ENCODE measurements at places on chromosomes 5 and 9.

DNA sequence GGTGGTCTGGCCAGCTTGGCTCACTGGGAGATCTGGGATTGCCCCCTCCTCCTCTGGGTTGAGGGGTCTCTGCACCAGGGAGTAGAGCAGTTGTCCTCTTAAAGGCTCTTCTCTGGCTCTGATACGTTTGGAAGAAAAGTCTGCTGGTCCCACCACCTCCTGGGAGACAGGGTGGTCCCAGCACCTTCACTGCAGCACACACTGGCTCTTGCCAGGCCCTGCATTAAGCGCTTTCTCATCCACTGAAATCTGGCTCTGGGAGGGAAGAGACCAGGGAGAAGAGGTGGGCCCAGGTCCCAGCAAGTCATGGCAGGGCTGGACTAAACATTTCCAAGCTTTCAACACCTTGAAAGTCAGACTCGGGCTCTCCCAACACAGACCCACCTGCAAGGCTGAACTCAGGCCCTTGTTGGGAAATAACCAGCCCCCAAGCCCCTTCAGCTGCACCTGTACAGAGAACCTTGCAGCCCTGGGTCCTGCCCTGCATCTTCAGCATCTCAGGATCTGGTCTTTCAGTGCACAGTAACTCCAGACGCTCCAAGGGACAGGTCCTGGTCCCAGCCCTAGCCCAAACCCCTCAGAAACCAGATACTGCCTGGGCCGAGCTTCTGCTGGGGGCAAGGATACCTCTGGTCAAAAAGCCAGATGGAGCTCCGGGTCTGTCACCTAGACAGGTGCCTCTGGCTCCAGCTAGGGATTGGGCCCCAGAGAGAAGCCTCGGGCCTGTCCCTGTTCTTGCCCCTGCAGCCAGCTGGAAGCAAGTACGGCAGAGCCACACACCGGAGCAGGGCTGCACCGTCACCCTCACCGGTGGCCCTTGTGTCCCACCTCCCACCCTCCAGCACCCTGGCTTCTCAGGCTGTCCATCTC lies 134.5 kb downstream of the DAB2IP start:
- DNase-seq: no peak

GRCh38 chr5:158033724-158034123 lies 174.8 kb upstream of the CLINT1 start:
- DNase-seq: no peak

- no peak for DNase-seq
Measured at GRCh38 chr5:154103233-154103632, 64.5 kb downstream of the MFAP3 start.

DNA sequence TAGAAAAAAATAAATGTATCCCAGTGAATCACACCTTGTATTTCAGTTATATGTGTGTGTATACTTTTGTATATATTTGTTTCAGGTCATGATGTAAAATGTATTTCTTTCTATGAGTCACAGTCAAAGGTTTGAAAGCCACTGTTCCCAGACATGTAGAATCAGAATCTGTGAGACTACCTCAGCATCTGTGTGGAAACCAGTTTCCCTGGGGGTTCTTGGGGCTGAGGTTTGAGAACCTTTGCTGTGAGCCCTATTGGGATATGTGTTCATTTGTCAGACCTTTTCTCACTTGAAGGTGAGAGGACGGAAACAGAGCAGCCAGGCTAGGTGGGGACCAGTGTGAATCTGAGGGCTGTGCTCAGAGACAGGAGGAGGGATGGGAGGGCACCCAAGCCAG lies 78.7 kb upstream of the SAP30L start:
- DNase-seq: no peak

- no peak for DNase-seq
Measured at GRCh38 chr5:157971571-157972216, 112.7 kb upstream of the CLINT1 start.

DNA sequence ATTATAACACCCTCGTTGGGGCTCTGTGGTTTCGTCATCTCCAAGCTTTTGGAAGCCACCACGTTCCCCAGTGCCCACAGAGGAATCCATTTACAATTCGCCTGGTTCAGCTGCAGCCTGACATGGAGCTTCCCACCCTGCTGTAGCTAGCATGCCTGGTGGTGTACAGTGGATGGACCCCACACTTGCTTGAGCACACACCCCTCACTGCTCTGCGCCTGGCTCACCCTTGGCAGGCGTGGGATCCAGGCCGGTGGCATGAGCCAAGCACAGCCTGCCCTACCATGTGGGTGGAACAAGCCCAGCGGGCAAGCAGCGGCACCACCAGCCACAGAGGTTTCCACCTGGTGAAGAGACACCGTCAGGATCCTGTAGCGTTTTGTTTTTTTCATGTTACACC lies 1045.7 kb upstream of the CDH9 start:
- DNase-seq: no peak

- DNase-seq: no peak
Measured at GRCh38 chr9:88280816-88281382, 107.3 kb upstream of the SPIN1 start.

DNA sequence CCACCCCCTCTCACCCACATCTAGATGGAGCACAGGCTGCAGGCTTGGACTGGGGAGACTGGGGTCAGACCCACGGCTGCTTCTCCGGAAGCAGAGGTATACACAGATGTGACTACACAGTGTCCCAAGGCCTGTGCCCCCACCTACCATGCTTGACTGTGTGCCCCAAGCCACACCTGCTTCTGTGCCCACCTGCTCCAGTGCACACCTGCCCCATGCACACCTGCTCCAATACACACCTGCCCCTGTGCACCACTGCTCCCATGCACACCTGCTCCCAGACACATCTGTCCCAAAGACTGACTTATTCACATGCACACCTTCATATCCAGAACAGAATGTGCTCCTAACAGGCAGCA lies 5.5 kb upstream of the COL5A1 start:
- DNase-seq: no peak

DNA sequence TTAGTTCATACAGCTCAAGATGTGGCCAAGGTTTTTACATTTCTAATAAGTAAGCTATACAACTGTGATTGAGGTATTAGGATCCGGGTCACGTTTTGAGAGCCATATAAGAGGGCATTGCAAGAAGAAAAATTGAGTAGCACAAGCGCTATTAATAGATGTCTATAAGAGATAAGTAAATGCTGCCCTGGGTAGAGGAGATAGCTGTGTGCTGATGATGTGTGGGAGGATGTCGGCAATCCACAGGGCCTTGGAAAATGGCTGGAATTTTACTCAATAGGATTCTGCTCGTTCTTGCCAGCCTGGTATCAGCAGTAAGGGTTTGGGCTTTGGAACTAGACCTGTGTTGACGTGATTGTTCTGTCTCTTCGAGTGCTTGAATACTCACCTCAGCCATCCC lies 41.6 kb downstream of the CSF1R start:
- DNase-seq: no peak

- DNase-seq: no peak
Measured at GRCh38 chr9:90854637-90855175, 53.1 kb downstream of the SYK start.

DNA sequence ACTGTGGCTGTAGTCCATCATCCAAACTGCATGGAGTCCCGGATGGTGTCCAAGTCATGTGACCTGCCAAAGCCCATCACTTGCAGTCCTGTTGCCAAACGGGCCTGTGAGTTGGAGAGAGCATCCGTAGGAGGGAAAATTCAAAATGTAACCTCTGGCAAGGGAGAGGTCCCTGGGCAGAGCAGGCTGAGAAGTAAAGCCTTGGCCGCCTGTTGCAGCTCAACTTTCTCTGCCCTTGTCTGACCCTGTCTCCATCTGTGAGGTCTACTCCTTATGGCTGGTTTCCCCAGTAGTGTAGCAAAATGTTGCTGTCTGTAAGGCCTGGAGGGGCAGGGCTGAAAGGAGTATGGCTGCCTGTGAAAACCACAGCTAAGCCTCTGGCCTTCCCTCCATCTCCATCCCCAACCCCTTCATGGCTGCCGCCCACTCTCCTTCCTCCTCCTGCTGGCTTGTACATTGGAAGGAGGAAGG lies 163.5 kb downstream of the SEMA6A start:
- DNase-seq: no peak

DNA sequence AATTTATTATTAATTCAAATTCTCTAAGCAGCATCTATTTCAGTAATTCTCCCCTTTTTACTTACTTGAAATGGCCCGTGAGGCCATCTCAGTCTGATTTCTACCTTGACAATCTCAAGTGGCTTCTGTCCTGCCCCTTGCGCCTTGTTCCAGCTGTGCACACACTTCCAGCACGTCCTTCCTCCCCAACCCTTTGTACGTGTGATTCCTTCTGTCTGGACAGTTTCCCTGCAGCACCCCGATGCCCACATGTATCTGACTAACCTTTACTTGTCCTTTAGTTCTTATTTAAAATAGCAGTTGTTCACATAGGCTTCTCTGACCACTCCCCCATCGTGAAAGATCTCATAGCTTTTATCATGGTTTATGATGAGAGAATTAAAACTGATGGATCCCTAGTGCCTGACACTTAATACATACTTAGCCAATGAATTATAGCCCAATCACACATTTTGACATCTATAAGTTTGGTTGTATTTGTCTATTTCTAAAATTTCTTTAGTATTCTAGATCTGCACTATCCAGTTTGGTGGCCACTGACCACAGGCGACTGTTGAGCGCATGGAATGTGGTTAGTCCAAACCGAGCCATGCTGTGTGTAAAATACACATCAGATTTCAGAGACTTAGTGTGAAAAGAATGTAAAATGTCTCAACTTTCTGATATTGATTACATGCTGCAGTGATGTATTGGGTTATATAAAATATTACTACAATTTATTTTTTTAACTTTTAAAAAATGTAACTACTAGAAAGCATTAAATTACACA lies 14.3 kb downstream of the ZBTB34 start:
- no peak for DNase-seq

DNA sequence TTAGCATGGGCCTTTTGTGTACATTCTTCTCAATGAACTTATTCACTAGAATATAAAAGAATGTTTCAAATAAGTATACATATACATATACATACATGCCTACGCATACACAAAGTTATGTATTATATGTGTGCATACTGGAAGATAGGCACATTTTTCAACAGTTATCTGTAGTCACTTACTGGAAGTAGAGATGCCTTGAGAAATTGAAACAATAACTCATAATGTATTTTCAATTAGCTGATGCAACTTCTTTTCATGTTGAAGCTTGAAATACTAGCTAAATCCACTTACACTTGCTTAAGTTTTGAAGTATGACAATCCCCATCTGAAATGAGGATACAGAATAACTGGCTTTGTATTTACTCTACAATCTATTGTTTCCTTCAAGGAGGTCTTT lies 469.0 kb upstream of the PTGER4 start:
- DNase-seq: no peak

- DNase-seq: no peak
Measured at GRCh38 chr5:69492391-69492922, at the start of gene OCLN. OCLN (plus strand) TSS chr5:69492790; CDS start chr5:69504245, 11,455 bp downstream.

DNA sequence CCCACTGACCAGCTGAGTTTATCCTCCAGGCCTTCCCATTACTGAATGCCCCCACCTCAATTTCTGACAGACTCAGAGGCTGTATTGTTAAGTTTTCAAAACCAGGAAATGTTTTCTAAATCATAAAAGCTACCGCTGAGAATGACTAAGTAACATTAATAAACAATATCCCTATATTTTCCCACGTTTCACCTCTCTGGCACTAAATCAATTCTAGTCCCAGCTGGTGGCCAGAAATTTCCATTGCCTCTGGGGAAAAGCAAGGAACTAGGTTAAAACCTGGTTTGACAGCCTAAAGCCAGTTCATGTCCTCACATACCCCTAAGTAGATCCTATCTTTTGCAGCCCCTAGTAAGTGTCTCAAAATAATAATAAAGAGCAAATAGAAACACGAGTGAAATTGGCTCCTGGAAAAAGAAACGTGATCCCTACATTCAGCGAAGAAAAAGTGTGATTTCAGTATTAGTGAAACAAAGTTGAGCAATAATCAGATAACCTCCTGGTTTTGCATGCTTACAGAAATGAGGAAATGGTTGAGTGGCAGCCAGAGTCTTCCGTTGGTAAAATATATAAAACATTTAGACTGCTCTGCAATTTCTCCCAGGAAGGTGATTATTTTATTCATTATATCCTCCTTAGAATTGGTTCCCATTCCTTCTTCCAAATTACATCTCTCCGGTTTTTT lies 110.9 kb downstream of the ESM1 start:
- no peak for DNase-seq

GRCh38 chr9:31243386-31243785 lies 1141.1 kb upstream of the ACO1 start:
- no peak for DNase-seq

- DNase-seq: no peak
Measured at GRCh38 chr5:138568061-138568824, 7.0 kb downstream of the HSPA9 start.

- DNase-seq: no peak
Measured at GRCh38 chr5:83283761-83284160, 187.8 kb upstream of the VCAN start.

- DNase-seq: no peak
Measured at GRCh38 chr5:178418031-178418430, 172.2 kb downstream of the COL23A1 start.

GRCh38 chr5:116908537-116908936 lies 333.9 kb upstream of the SEMA6A start:
- no peak for DNase-seq

- no peak for DNase-seq
Measured at GRCh38 chr9:93456504-93456903, 3.1 kb upstream of the FAM120AOS start.

DNA sequence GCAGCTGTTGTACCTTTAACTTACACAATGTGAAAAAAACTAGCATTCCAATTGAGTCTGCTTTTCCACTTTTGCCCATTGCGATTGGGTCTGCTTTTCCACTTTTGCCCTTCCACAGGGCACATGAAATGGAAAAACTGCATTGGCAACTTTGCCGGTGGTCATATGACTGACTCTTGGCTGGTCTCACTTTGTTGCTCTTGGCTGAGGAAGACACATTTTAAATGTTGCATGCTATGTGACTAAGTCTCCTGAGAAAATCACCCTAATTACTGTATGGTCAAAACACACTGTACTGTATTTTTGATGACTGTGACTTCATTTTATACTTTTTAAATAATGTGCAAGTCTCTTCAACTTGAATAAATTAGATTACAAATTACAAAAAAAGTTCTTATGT lies 1.6 kb upstream of the OXCT1 start:
- peak; percentile 77 for DNase-seq
